Activated CD4-positive, CD25-positive, alpha-beta regulatory T cell treated with anti-CD3 and anti-CD28 coated beads, Interleukin-2, amount 50 U/mL, for 24 hours (primary cell): ENCODE measurements at places on chromosomes 13 and 19.

DNA sequence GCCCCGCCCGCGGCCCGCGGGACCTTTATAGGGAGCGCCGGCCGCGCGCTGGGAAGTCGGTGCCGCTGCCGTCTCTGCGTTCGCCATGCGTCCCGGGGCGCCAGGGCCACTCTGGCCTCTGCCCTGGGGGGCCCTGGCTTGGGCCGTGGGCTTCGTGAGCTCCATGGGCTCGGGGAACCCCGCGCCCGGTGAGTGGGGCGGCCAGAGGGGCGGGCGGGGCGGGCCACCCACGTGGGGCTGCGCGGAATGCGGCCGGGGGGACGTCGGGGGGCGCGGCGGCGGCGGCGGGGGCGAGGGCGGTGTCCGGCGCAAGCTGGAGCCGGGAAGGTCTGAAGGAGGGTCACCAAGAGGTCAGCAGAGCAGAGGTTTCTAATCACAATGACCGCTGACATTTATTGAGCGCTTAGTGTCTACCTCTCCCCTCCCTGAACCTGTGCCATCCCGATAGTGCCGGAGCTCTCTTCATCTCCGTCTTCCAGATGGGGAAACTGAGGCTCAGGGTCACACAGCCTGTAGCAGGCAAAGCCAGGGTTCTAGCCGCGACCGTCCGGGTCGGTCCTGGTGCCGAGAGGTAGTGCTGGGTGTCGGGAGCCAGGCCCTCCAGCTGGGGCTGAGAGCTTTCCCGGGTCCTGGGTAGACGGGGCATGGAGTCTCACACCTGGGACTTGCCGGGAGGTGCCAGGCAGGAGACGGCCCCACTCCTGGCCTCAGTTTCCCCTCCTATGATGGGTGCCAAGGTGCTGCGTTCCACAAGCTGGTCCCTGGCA is at the start of gene FSTL3:
TSS of gene FSTL3 (plus strand) at position 54 of the 767 bp plus-strand sequence. CDS start at position 86, 32 bp downstream.
- no peak for ATAC-seq

DNA sequence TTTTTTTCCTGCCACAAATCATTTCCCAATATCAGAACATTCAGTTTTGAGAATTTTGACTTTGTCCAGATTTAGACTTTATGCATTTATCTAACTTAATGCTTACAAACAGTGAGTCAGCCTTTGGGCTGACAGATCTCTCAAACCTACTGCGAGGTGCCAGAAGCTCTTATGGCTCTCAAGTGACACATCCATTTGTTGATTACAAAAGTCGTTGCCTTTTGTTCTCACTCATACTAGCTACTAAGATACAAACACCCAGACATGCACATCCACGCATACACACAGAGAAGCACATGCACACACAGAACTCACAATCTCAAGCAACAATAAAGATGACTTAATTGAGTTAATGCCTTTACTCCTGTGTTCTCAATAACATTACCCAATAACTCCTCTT is 1147.5 kb downstream of the DIAPH3 start:
- no peak for ATAC-seq

DNA sequence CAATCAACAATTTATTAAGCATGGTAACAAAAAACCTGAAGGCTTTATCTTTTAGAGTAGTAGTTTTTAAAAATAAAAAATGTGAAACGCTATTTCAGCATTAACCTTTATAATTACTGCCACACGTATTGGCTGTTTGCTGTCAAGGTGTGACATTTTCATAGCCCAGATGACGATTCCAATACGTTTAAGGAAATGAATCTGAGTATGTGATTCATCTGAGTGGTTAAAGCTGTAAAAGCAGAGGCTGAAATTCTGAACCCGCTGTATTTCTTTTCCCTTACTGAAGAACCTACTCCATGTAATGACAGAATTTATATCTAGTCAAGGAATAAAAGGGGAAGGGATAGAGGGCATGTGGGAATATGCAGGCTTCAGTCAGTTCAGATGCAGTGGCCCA is 166.0 kb downstream of the LMO7 start:
- ATAC-seq, result no peak

- ATAC-seq, result peak; percentile 93
These were observed 19.0 kb downstream of the MRPS12 start for GRCh38 chr19:38949580-38950367.

DNA sequence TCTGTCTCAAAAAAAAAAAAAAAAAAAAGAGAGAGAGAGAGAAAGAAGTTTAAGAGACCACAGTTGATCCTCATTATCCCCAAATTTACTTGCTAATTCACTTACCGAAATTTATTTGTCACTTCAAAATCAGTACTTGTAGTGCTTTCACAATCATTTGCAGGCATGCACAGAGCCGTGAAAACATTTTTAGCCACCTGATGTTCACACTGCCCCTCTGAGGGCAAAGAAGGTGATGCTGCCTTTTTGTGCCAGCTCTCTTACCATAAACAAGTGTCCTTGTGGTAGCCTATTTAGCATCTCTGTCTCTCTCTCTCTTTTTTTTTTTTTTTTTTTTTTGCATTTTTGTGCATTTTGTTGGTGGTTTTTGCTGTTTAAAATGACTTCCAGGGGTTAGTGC is 24.1 kb upstream of the CASP14 start:
- no peak for ATAC-seq

DNA sequence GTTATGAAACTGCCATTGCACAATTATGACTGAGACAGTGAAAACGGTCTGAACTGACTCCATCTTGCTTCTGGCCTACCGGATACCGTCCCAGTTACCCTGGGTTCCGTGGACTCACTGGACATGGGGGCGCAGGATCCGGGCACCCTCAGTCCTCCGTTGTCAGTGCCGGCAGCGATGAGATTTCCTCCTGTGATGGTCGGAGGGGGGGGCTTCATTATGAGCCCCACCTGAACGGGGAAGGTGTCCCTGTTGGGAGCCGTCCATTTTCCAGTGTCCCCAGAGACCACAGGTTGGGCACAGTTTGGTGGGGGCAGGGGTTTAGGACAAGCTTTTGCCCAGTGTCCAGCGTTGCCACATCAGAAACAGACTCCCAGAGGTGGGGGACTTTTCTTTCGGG is 23.4 kb downstream of the TMEM255B start:
- no peak for ATAC-seq

- ATAC-seq, result no peak
These were observed 343.8 kb downstream of the KCNRG start for GRCh38 chr13:50359041-50359367.

GRCh38 chr19:9868983-9869617 is 34.0 kb downstream of the PIN1 start:
- ATAC-seq, result no peak

GRCh38 chr19:13723206-13723605 is 41.1 kb upstream of the MRI1 start:
- ATAC-seq, result no peak

- no peak for ATAC-seq
These were observed 7.1 kb upstream of the KRTDAP start for GRCh38 chr19:35497406-35497805.

DNA sequence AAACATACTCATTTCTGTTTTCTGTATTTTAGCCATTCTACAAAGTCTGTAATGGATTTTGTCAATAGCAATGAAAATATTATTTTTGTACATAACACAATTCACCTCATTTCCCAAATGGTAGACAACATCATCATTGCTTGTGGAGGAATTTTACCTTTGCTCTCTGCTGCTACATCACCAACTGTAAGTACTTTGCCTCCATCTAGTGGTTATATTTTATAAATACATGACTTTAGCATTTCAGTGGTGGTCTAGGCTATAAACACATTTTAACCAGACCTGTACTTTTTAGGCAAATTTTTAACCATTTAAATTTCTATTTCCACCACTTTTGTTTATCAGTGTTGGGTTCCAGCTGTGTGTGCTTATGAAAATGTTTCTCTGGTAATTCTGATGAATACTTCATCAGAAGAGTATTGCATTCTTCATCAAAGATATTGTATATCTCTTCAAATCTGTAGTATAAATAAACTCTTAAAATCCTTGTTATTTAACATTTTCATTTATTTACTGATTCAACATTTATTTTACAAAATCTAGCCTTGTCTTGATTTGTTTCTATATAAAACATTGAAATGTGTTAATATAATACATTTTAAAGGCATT is 222.4 kb downstream of the NBEA start:
- ATAC-seq, result no peak

DNA sequence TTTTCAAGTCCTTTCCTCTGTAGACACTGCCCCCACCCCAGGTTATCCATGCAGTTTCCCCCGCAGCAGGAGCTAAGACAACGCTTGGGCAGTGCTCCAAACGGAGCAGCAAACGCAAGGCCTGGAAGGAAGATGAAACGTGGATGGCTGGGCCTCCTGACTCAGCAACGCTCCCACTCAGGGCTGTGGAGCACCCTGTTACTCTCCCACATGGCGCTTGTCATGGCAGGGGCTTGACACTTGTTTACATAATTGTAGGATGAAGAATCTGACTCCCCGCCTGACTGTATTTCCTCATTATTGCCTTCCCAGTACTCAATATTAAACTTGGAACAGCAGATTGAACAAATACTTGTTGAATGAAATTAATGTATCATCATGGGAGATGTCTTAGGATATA is 799 bp upstream of the C1QTNF9B start:
- no peak for ATAC-seq

DNA sequence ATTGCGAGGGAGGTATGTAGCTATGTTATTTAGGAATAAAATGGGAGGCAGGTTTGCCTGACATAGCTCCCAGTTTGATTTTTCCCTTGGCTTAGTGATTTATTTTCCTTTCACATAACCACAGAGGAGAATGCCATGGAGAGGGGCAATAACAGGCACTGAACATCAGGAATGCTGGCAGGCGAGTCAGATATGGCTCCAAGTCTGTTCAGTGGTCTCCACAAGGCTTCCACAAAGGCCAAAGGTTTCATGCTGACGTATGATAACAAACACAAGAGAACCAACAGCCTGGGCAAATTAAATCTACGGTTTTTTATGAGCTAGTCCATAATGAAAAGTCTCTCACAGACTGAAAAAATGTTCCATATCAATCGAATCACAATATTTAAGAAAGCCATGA is 66.7 kb downstream of the SUCLA2 start:
- no peak for ATAC-seq

- peak; percentile 39 for ATAC-seq
These were observed 68.4 kb upstream of the TM9SF2 start for GRCh38 chr13:99432609-99433542.

- no peak for ATAC-seq
These were observed at the start of gene CPAMD8 for GRCh38 chr19:17026706-17027534. CPAMD8 (minus strand) TSS chr19:17026810; CDS start chr19:17026642, 168 bp downstream.

DNA sequence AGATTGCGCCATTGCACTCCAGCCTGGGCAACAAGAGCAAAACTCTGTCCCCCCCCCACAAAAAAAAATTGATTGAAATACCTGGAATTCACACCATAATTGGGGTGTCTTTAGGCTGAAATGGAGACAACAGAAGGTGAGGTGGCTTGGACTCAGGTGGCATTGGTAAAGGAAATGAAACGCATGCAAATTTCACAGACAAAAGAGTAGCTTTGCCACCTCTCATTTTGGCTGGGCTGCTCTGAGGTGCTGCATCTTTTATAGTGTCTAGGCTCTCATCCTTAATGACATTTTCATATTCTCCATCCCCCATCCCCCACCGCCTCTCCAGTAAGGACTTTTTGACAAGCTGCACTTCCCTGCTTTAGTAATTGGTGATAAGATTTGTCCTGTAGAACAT is 6.9 kb downstream of the UBE2L5 start:
- ATAC-seq, result no peak

GRCh38 chr19:15663247-15663646 is 9.6 kb upstream of the CYP4F12 start:
- no peak for ATAC-seq

DNA sequence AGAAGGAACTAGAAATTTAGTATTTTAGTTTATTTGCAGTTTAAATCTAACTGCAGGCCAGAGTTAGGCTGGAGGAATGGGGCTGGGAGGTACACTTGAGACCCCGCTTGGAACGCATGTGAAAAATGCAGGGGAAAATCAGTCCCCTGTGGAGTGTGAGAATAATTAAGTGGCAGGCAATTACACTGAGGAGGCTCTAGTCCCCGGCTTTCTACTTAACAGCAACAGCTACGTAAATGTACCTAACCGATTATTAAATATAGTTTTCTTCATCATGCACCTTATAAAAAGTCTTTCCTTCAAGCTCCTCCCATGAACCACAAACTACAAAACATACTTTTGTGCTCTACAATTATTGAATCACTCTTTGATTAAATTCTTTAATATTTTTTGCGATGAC is 804 bp downstream of the ZNF708 start:
- no peak for ATAC-seq

GRCh38 chr19:19207637-19208572 is 3.9 kb upstream of the NCAN start:
- no peak for ATAC-seq

GRCh38 chr19:17565611-17566010 is 10.2 kb downstream of the COLGALT1 start:
- no peak for ATAC-seq

DNA sequence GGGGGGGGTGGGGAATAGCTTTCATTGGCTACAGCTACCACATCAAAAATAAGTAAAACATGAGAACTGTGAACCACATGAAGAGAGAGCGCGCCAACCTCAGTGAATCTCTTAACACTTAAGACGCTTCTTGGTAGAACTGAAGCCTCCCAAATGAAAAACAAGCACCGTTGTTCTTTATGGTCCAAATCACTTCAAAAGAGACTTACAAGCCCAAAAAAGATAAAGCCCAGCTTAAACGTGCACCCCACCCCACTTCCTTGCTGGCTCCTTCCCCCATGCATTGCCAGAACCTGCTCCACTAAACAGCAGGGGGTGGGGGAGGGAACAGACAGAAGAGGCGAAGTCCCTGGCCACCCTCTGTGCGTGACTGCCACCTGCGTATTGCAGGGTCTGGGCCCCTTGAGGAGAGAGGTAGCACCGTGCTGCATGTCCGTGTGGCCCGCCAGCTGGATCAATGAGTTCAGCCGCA is 479.1 kb downstream of the FOXO1 start:
- ATAC-seq, result peak; percentile 69

- no peak for ATAC-seq
These were observed 792.6 kb upstream of the SLITRK6 start for GRCh38 chr13:86591862-86592261.

DNA sequence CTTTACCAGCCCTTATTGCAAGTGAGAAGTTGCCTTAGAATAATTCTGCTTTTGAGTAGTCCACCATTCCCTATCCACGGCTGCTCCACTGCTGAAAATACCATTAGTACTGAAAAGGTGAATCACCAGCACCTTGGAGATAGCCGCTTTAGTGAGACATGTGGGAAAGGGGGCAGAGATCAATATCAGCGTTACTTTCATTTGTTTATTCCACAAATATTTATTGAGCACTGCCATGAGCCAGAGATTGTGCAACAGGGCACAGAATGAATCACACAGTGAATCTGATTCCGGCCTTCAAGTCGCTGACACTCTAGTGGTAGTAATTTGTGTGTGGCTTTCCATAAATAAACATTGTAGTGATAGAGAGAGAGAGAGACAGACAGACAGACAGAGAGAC is 31.5 kb upstream of the MYO16 start:
- ATAC-seq, result no peak

GRCh38 chr13:77584106-77584505 is 48.6 kb downstream of the SCEL start:
- no peak for ATAC-seq
